WTC11 (cell line): ENCODE measurements at places on chromosomes 3 and 15. TPM values are rescaled to one million over a fixed set of nuclear protein-coding genes. Genes with fewer than 3 reads are reported as not detected.

DNA sequence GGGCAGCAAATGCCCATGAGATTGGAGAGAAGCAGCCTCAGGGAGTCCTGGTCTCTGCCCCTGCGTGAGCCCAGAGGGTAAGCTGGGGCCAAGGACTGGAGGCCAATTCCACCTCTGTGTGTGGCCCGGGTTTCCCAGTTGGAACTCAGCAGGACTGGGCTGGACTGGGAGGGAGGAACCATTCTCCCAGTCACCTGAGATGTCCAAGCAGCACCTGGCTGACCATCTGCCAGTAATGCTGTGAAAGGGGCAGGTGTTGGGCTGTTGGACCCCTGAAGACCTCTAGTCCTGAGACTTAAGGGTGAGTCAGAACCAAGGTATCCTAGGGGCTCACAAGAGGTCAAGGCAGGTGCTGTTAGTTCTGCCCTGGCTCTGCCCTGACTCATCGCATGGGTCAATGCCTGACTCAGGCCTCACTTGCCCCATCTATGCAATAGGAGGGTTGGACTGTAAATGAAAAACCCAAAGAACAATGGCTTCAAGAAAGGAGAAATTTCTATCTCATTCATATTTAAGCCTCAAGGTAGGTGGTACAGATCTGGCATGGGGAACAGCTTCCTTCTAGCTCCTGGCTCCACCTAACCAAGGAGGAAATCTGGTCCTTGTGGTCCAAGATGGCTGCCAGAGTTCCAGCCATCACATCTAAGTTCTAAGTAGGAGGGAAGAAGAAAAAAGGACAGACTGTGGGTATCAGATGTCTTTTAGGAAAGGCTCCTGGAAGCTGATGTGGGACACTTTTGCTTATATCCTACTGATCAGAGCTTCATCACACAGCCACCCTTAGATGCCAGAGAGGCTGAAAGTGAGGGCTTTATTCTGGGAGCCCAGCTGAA is 111.3 kb downstream of the FBLN2 start:
- no peaks in the 10 kb centered on the region for H3K36me3 ChIP-seq
- peaks cover 29% of the 10 kb centered on the region for H3K27me3 ChIP-seq
- H3K4me1 ChIP-seq: peaks cover 10% of the 10 kb centered on the region
- no peak overlapping the region; the same call in 1 of the 2 replicates for H3K27ac ChIP-seq
- no peak overlapping the region for H3K4me3 ChIP-seq

- H3K36me3 ChIP-seq: peaks cover 3% of the 10 kb centered on the region
- no peak overlapping the region for H3K4me3 ChIP-seq
- H3K4me1 ChIP-seq: peaks cover 44% of the 10 kb centered on the region
- H3K27ac ChIP-seq: no peak overlapping the region
- no peak for DNase-seq
Observed at GRCh38 chr15:38275959-38276358, 23.3 kb downstream of the SPRED1 start.

MCF2L2 gene
- total RNA-seq: 7.3 to 9.0 TPM (median 7.5 TPM) in 3 replicates

- peaks cover 9% of the 10 kb centered on the region for H3K4me1 ChIP-seq
- H3K27ac ChIP-seq: no peak overlapping the region
- no peaks in the 10 kb centered on the region for H3K36me3 ChIP-seq
- DNase-seq: no peak
- H3K27me3 ChIP-seq: no peaks in the 10 kb centered on the region
Observed at GRCh38 chr3:52026041-52026440, 30.3 kb downstream of the DUSP7 start.

GRCh38 chr3:122077293-122078234 is 22.4 kb downstream of the CD86 start:
- H3K27ac ChIP-seq: no peak overlapping the region
- H3K4me3 ChIP-seq: no peak overlapping the region

TBCCD1 gene
- 10.6 to 11.5 TPM (median 11.3 TPM) in 3 replicates for total RNA-seq

VPS39 gene
- total RNA-seq: 43.9 to 44.7 TPM (median 44.5 TPM) in 3 replicates

CNTN3 gene
- total RNA-seq: 0.14 to 0.17 TPM (median 0.14 TPM) in 3 replicates

GASK1A gene
- 7.1 to 9.6 TPM (median 7.7 TPM) in 3 replicates for total RNA-seq

ROBO2 gene
- total RNA-seq: 11.7 to 12.4 TPM (median 12.0 TPM) in 3 replicates

DNA sequence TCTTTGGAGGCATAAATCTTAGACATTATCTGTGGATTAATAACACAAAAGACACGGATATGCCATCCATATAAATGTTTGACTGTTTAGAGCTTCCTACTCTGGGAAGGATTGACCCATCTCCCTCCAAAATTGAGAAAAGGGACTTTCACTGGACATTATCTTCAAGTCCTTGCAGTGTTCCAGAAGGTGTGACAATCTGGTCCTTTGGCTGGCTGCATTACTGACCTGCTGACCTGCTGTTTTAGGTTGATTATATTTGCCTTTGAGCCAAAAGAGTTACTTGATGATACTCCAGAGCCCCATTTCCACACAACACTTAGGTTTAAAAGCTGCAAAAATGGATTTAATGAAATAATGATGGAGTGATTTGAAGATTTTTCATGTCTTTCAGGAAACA is 504.6 kb downstream of the LPP start:
- no peak overlapping the region for H3K4me3 ChIP-seq
- no peaks in the 10 kb centered on the region for H3K36me3 ChIP-seq
- peaks cover 19% of the 10 kb centered on the region for H3K4me1 ChIP-seq
- no peak for DNase-seq
- no peak overlapping the region for H3K27ac ChIP-seq
- no peaks in the 10 kb centered on the region for H3K27me3 ChIP-seq

DNA sequence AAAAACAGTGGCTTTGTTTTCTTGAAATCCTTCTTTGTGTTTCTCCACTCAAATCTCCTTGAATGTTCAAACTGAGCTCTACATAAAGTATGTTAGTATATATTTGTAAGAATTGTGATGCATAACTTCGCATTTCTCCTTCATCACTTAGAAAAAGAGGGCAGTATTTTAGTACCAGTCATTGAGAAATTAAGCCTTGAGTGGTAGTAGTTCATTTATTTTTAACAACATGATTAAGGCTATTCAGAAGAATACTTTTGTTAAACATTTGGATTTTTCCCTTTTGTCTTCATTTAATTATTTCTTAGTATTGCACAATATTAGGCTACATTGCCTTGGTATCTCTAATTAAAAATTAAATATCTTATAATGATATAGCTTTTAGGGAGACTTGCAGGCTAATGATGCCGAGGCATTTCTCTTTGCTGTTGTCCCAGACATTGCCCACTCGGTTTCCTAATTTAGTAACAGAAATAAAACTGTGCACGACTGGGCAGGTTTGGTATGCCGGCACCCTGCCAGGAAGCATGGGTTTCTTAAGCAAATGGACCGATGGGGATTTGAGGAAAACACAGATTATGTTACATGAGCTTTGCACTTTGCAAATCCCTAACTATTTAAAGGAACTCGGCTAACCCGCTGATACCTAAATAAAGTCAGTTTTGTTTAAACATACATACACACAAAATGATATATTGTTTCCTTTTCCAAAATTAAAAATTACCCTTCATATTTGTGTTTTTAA is 54.7 kb downstream of the LRRC28 start:
- peaks cover 4% of the 10 kb centered on the region; the same call in 1 of the 2 replicates for H3K36me3 ChIP-seq
- no peaks in the 10 kb centered on the region for H3K27me3 ChIP-seq
- peaks cover 34% of the 10 kb centered on the region for H3K4me1 ChIP-seq
- no peak for DNase-seq

DNA sequence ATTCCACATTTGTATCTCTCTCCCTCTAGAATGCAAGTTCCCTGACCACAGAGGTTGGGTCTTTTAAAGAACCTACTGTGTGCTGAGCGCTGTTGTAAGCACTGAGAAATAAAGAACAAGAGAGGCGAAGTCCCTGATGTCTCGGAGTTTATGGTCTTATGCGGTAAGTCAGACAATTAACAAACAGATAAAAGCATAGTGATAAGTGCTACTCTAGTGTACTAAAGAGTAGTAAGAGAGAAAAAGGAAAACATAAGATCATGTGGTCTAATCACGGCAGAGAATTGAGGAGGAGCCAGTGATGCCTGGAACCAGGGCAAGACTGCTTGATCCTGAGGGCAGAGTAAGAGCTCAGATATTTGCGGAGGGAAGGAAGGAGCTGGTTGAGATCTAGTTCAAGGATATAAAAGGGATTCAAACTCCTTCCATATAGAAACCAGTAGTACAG is 29.8 kb upstream of the TSC22D2 start:
- H3K27me3 ChIP-seq: no peaks in the 10 kb centered on the region
- peaks cover 34% of the 10 kb centered on the region for H3K4me1 ChIP-seq
- DNase-seq: no peak
- H3K36me3 ChIP-seq: no peaks in the 10 kb centered on the region
- H3K4me3 ChIP-seq: no peak overlapping the region

- DNase-seq: peak; percentile 64
- H3K27ac ChIP-seq: no peak overlapping the region
- H3K36me3 ChIP-seq: no peaks in the 10 kb centered on the region
Observed at GRCh38 chr3:46981932-46982471, 2.5 kb downstream of the NBEAL2 start.

NXPE3 gene
- 11.3 to 13.9 TPM (median 12.9 TPM) in 3 replicates for total RNA-seq

- DNase-seq: no peak
- H3K27ac ChIP-seq: no peak overlapping the region
Observed at GRCh38 chr15:71228403-71228802, 113.1 kb downstream of the THSD4 start.

- H3K4me3 ChIP-seq: no peak overlapping the region
- no peak overlapping the region for H3K27ac ChIP-seq
- H3K36me3 ChIP-seq: no peaks in the 10 kb centered on the region
- H3K4me1 ChIP-seq: peaks cover 35% of the 10 kb centered on the region
- peaks cover 8% of the 10 kb centered on the region for H3K27me3 ChIP-seq
Observed at GRCh38 chr3:46378426-46378942, 7.7 kb downstream of the CCR5 start.

DNA sequence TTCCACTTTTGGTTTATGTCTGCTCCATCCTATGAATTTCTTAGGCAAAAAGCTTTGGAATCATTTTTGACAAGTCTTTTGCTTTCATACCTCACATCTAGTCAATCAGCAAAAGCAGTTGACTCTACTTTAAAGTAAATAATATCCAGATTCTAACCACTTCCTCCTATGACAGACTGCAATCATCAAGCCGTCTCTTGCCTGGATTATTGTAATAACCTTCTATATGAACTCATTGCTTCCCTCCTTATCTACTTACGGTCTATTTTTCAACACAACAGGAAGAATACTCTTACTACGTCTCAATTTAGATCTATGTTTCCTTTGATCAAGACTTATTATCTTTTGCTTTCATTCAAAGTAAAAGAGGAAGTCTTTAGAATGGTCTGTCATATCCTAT is 20.7 kb downstream of the CLDN1 start:
- H3K27ac ChIP-seq: no peak overlapping the region
- H3K4me3 ChIP-seq: no peak overlapping the region
- no peaks in the 10 kb centered on the region for H3K27me3 ChIP-seq

- H3K27ac ChIP-seq: no peak overlapping the region
- peaks cover 11% of the 10 kb centered on the region for H3K4me1 ChIP-seq
- no peak overlapping the region for H3K4me3 ChIP-seq
Observed at GRCh38 chr15:81327516-81327915, 3.6 kb upstream of the STARD5 start.

DNA sequence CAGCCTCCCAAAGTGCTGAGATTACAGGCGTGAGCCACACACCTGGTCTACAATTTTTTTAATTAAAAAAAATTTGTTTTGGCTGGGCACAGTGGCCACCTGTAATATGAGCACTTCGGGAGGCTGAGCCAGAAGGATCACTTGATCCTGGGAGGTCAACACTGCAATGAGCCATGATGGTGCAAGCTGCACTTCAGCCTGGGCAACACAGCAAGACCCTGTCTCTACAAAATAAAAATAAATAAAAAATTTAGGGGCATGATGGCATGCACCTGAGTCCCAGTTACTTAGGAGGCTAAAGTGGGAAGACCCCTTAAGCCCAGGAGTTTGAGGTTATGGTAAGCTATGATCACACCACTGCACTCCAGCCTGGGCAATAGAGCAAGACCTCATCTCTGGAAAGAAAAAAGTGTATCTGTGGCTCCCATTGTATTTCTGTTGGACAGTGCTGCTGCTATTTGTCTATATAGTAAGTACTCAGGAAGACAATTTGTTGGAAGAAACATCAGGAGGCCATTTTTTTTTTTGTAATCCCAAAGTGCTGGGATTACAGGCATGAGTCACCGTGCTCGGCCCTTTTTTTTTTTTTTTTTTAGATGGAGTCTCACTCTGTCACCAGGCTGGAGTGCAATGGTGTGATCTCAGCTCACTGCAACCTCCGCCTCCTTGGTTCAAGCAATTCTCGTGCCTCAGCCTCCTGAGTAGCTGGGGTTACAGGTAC is 27.5 kb upstream of the SH3BP5 start:
- peaks cover 28% of the 10 kb centered on the region for H3K4me1 ChIP-seq
- no peak overlapping the region for H3K27ac ChIP-seq
- H3K27me3 ChIP-seq: no peaks in the 10 kb centered on the region; the same call in 1 of the 2 replicates
- H3K36me3 ChIP-seq: no peaks in the 10 kb centered on the region

GRCh38 chr15:69662645-69663000 is 210.0 kb downstream of the RPLP1 start:
- H3K4me3 ChIP-seq: no peak overlapping the region
- peaks cover 10% of the 10 kb centered on the region for H3K4me1 ChIP-seq
- no peaks in the 10 kb centered on the region for H3K27me3 ChIP-seq
- DNase-seq: no peak
- no peak overlapping the region for H3K27ac ChIP-seq

DNA sequence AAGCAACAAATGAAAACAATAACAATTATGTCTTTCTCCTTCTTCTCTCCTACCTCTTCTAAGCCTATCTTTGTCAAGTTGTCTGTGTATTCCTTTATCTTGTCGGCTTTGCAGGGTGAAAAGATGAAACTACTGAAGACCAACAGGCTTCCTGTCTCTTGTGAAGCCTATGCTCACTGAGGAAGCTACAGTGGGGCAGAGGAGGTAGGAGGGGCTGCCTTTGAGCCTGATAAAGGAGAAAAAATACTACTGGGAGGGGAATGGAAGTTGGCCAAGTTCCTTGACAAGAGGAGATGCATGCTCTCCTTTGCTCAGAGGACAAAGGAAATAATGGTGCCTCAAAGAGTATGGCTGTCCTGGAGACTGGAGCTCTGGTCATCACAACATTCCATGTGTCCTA is 92.0 kb downstream of the IGSF11 start:
- no peak for DNase-seq
- 0 out of 2 replicates have a peak, but pooled peaks cover 4% of the 10 kb centered on the region for H3K4me1 ChIP-seq
- no peak overlapping the region for H3K4me3 ChIP-seq
- no peak overlapping the region for H3K27ac ChIP-seq

ACOX2 gene
- total RNA-seq: 1.1 to 1.8 TPM (median 1.1 TPM) in 3 replicates
